SW 1271 (cell line): ENCODE measurements at places on chromosomes 1 and 21.
A peak's percentile ranks its signal among the peaks of the same experiment; 100 is the strongest.

- DNase-seq, result no peak
Measured at GRCh38 chr1:173757666-173758065, 42.9 kb downstream of the KLHL20 start.

DNA sequence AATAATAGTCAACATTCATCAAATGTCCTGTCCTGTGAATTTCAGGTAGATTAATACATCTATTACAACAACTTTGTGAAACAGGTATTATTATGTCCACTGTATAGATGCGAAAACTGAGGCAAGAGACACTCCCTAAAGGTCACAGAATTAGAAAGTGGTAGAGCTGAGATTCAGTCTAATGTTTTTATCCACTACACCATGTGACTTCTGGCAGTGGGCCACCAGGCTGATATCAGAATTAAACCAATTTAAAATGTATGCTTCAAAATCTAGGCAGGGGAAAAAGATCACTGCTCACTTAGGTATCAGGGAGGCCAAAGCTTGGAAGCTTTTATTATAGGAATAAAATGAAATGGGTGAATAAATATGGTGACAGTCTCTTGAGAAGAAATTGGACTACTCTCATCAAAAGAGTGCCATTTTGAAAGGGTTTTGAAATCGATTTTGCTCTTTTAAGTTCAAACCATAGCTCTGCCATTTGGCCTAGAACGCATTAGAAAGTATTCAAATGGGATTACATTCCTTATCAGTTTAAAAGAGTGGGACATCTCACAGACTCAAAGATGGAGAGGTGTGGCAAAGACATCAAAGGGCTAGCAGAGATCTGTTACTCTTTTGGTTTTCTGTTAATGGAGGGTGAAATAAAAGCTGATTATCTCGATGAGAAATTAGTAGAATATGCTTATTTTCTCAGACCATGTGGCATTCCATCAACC is 1.9 kb downstream of the DDAH1 start:
- DNase-seq, result no peak

DNA sequence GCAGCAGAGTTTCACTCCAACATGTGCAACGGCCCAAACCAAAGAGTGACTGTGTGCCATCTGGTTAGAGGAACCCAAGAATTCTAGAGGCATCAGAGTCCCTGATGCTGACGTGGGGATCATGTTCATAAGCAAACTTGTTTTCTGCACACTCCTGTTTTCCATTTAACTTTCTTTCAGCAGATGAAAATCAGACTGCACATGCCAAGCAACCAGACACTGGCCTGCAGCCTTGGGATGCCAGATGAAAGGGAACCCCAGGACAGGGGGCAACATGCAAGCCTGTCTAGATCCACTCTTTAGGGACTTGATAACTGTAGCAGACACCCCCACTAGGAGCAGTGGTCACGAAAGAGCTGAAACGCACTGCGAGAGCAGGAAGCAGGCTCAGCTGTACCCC is 56.8 kb downstream of the SLC66A1 start:
- DNase-seq, result no peak

DNA sequence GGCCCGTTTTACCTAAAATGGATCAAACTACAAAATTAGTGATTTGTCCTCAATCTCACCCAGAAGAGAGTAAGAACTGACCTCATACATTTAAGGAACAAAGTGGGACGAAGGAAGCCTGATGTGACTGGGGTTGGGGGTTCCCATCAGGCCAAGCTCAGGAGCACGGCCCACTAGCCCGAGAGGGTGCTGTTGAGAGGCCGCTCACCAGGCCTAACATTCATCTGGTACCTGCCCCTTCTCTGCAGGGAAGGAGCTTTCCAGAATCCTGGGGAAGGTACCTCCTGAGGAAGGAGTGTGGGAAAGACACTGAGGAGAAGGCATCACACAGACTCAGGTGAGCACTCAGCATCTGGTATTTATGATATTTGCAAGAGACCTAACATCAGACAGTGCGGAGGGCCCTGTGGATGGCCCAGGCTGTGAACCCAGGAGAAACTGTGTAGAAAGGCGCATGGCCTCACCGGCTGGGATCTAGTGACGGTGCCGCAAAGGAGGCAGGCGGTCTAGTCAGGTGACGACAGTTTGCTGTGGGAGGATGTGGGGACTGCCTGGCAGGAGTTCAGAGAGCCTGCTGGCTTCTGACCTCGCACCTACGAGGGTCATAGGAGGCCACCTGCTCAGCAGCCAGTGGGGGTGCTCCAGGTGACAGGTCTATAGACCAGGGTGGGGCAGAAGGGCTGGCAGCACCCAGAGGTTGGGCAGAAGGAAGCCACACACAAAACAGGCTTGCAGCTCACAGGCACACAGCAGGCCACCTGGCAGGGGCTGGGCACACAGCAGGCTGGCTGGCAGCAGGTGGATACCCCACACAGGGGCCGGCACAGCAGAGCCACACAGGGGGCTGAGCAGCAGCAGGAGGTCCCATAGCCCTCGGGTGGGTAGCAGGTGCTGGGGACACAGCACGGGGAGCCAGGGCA is 543 bp downstream of the KRTAP12-4 start:
- no peak for DNase-seq

- peak; percentile 22 for DNase-seq
Measured at GRCh38 chr1:70090875-70091274, 114.5 kb downstream of the LRRC40 start.

DNA sequence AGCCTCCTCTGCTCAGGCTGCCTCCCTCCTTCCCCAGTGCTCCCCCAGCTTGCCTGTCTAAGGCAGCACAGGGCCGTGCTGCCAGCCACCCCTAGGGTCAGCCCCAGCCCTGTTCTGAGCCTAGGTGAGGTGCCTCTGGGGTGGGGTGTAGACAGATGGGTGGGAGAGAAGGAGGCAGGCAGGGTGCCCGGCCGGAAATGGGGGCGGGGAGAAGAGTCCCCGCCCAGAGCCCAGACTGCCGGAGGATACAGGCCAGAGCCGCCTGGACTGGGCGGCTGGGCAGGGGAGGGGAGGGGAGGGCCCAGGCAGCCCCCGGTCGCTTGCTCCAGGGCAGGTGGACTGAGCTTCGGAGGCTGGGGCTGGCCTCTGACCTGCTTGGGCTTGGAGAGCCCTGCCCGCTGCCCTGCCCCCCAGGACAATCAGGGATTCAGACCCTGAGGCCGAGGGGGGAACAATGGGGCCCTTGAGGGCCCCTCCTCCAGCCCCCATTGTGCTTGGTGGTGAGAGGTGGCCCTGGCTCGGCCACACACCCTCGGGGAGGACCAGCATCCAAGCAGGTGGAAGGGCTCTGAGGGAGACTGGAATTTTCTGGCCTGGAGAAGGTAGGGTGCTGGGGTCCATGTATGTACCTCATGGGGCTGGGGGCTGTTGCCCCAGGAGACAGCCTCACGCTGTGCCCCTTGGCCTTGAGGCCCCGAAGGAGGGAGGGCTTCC is at the start of gene GJC2:
TSS of gene GJC2 (plus strand) at position 525 of the 714 bp plus-strand sequence. CDS start 7,829 bp downstream, outside the sequence.
- no peak for DNase-seq

DNA sequence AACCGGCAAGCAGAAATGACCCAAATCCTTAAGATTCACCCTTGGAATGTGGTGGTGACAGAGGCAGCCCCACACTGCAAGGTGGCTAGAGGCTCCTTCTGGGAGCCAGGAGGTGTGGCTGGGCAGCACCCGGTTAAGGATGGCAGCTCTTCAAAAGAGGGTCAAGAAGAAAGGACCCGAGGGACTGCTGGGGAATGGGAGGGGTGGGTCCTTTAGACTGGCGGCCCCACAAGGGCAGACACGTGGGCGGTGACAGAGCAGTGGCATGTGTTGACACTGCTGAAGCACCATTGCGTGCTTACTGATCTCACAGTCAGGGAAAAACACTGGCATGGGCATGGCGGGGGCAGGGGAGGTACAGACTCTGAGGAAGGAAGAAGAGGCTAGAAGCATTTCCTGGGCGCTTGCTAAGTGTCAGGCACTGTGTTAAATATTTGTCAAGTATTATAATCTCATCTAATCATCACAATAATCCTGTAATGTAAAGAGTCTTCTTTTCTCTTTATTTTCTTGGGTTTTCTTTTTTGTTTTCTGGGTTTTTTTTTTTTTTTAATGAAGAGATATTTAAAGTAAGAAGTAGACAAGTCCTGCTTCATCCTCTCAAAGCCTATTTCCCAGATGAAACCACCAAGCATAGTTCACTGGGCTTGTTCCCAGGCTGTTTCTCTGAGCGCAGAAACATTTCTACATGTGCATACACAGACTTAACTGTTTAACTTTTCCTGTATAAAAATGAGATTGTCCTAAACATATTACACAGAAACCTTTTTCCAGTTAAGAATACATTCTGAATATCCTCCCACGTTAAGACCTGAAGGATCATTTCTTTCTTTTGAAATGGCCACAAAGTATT is 165.8 kb upstream of the EDN2 start:
- no peak for DNase-seq

GRCh38 chr21:43771698-43772424 is 4.2 kb downstream of the CSTB start:
- DNase-seq, result no peak
